ENCODE measurements at places on chromosomes 11 and 22.
A peak's percentile ranks its signal among the peaks of the same experiment; 100 is the strongest.

- DNase-seq: peak; percentile 17
Measured at GRCh38 chr22:26416670-26417276, 12.3 kb upstream of the ASPHD2 start.

DNA sequence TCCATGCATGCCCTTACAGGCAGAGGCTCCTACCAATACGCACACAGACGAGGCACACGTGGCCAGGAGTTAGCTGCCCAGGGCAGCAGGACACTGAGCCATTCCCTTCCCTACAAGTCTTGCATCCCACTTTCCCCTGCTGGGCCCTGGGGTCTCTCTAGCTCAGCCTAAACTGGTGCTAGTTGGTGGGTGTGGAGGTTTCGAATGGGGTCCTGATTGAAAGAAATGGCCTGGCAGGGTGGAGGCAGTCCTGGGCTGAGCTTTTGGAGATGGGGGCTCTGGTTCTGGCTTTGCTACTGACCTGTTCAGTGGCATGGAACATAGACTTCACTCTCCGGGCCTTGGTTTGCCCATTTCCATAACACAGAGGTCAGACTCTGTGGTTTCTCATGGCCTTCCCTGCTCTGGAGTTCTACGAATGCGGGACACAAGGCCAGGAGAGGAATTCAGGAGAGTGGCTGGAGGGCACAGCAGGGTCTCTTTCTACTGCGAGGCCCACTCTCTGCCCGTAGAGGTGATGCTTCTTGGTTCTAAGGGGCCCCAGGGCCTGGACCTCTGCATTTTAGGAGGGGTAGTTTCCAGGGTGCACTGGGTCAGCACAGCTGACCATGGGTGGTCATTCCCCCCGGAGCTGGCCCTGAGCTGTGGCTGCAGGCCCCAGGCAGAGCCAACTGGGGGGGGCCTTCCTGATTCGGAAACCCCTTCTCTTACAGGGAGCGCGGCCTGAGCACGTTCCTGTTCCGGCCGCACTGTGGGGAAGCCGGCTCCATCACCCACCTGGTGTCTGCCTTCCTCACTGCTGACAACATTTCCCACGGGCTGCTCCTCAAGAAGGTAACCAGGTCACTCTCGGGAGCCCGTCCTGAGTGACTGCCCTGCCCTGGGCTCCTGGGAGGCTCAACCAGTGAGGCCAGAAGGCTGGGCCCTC is 40.0 kb downstream of the RNF141 start:
- DNase-seq: no peak

- DNase-seq: no peak
Measured at GRCh38 chr11:105458071-105458470, 151.8 kb upstream of the GRIA4 start.

GRCh38 chr11:43825217-43825816 is 55.3 kb upstream of the ALKBH3 start:
- DNase-seq: peak; percentile 75

DNA sequence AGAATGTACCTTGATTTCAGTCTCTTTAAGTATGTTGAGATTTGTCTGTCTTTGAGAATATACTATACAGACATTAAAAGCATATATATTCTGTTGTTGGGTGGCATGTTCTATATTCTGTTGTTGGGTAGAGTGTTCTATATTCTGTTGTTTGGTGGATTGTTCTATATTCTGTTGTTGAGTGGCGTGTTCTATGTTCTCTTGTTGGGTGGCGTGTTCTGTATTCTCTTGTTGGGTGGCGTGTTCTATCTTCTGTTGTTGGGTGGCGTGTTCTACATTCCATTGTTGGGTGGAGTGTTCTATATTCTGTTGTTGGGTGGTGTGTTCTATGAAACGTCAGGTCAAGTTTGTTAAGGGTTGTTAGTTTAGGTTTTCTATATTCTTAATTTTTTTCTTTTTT is 27.1 kb upstream of the CTTN start:
- no peak for DNase-seq

GRCh38 chr11:117944554-117944953 is 15.4 kb upstream of the TMPRSS13 start:
- no peak for DNase-seq

GRCh38 chr22:27206374-27207133 is 549.2 kb downstream of the MIAT start:
- DNase-seq: no peak

Data from A673 (cell line).